ENCODE measurements at places on chromosomes 11 and 22.

DNA sequence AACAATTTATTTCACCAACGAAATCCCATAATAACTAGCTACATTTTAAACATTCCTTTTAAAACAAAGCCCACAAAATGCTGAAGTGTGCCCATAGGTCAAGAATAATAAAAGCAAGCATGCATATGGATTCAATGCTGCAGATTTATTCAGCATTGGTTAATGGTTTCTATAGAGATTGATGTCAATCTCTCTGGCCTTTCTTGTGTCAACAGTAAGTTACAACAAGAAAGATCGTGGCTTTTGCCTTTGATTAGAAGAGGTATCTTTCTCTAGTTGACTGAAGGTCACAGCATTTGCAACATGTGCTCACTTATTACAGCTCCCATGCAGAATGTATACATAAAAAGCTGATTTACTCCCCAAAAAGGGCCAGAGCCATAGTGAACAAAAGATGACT lies 1.4 kb upstream of the SOX6 start:
- DNase-seq, result no peak

- DNase-seq, result no peak
Observed at GRCh38 chr11:91133361-91133760, 910.5 kb upstream of the CHORDC1 start.

GRCh38 chr11:58938398-58938797 lies 890 bp upstream of the GLYATL1 start:
- DNase-seq, result no peak

- DNase-seq, result no peak
Observed at GRCh38 chr11:97743205-97743742, 1277.5 kb upstream of the CNTN5 start.

DNA sequence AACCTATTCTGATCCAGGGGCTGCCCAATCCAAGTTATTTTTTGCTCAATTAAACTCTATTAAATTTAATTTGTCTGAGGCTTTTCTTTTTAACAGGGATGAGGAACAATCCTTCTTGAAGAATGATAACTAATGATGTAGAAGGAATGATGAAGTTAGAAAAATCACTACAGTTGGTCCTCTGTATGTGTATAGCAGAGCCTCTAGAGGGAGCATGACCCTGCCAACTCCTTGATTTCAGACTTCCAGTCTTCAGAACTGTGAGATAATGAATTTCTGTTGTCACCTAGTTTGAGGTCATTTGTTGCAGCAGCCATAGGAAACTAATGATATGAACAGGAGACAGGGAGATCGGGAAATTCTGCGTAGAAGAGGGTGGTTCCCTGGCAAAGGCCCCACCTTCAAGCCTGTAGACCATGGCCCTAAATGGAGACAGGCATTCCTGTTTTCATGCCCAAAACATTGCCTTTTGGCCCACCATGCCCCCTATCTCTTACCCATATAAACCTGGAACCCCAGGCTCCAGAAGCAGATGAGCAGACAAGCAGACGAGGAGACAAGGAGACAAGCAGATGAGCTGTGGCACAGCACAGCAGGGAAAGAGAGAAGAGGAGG lies 7.7 kb upstream of the QSER1 start:
- DNase-seq, result no peak

DNA sequence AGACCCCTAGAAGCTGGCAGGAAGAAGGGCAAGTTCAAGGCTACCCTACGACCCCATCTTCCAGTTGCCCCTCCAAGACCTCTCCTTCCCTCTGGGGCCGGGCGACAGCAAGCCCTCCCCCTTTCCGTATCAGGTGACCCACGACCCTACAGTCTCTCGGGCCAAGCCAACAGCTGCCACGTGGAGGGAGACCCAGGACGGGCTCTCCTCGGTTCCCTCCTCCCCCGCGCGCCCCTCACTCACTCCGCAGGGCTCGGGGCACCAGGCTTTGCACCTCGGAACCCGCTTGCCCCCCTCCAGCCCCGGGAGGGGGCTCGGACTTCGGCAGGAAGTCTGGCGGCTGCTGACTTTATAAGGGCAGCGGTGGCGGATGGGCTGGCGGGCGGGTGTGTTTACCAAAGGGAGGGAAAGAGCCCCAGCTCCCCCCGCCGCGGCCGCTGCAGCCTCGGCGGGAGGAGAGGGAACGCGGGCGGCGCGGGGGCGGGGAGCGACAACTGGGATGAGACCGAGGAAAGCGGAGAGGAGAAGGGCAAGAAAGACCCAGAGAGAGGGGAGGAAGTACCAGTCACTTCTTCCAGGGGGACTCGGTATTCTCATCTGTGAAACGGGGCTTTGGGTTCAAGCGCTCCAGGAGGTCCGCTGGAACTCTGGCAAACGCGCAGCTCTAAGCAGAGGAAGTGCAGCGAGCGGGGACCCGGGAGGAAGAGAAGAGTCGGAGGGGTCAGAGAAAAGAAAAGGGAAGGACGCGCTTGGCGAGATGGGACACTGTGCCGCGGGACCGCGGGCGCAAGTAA lies 767 bp downstream of the SLC43A1 start:
- DNase-seq, result peak; percentile 40

- no peak for DNase-seq
Observed at GRCh38 chr11:76665172-76665571, 5.4 kb downstream of the LRRC32 start.

- no peak for DNase-seq
Observed at GRCh38 chr11:46335890-46336562, 11.2 kb upstream of the DGKZ start.

GRCh38 chr22:46970411-46971098 lies 208.1 kb downstream of the TBC1D22A start:
- no peak for DNase-seq

DNA sequence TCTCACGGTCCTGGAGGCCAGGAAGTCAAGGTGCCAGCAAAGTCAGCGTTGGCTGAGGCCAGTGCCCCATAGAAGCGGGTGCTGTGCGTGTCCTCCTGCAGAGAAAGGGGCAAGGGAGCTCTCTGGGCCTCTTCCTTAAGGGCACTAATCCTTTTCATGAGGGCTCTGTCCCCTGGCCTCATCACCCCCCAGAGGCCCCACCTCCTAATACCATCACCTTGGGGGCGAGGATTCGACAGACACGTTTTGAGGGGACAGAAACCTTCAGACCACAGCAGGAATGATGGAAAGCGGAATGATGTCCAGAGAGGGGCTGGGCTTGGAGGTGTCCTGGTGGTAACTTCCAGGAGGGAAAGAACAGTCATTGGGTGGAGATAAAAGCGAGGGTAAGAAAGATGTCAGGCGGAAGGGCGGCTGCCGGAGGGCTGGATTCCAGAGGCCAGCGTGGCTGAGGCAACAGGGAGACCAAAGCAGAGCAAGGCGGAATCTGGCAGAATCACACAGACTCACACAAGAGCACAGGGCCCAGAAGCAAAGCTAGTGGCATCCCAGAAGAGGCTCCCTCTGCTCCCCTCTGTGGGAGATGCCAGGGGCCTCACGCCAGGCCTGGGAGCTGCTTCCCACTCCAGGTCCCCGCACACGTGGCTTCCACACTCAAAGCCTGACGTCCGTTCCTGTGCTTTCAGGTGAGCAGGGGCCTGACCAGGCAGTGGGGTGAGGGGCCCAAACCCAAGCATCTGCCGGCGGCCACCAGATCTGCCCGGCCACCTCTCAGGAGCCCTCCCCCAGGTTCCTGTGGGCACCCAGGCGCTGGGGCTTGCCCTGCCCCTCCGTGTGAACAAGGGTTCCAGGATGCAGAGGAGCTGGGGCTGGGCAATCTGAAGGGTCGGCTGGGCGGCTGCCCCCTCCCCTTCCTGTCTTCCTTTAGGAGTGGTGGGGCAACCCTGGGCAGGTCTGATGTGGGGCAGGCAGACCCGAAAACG lies 784.5 kb downstream of the BRD1 start:
- no peak for DNase-seq

DNA sequence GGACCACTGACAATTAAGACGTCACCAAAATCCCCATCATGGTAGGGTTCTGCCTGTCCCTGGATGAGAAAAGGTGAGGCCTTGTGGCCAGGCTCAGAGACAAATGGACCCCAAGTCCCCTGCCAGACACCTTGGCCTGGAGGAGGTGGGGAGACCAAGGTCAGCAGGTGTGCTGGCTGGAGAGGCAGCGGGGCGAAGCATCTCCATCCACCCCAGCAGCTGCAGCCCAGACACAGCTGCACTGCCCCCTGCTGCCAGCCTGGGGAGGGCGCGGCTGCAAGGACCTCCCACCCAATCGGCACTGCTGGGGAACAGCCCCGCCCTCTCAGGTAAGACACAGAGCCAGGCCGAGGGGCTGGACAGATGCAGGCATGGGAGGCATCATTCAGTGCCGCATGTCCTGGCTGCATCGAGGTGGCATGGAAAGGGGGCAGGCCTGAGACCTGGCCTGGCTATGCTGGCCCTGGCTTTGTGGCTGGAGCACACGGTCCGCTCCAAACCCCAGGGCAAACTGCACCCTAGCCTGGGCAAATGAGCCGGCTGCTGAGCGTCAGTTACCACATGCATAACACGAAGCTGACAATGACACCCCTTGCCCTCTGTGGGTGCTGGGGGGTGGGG lies 12.2 kb upstream of the MFNG start:
- peak; percentile 63 for DNase-seq

GRCh38 chr11:47249378-47249715 lies 733 bp upstream of the ACP2 start:
- no peak for DNase-seq

DNA sequence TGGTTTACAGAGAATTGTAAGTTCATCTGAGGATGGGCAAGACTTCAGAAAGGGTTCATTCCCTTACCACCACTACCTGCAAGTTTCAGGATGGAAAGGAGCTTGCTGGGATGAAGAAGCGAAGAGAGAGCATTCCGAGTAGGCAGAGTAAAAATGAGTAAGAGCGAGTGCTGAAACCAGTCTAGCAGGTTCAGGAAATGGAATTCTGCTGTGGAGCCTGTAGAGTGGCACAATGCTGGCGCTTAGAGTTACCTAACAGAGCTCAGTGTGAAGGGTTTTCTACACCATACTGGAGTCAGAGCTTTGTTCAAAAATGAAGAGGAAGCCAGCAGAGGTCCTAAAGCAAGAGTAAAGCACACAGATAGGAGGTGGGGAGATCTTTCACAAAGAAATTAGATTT lies 179.2 kb upstream of the ZC3H12C start:
- DNase-seq, result no peak

GRCh38 chr11:28529540-28530410 lies 421.6 kb downstream of the METTL15 start:
- no peak for DNase-seq

- DNase-seq, result no peak
Observed at GRCh38 chr22:18970176-18970947, 34.3 kb upstream of the PRODH start.

- DNase-seq, result no peak
Observed at GRCh38 chr22:30304495-30305244, 15.4 kb upstream of the CASTOR1 start.
